Breast epithelium (tissue), 4 donors: ENCODE measurements at places on chromosomes 2 and 18.

- no peak for DNase-seq
Measured at GRCh38 chr2:228417526-228417925, 236.0 kb upstream of the SPHKAP start.

DNA sequence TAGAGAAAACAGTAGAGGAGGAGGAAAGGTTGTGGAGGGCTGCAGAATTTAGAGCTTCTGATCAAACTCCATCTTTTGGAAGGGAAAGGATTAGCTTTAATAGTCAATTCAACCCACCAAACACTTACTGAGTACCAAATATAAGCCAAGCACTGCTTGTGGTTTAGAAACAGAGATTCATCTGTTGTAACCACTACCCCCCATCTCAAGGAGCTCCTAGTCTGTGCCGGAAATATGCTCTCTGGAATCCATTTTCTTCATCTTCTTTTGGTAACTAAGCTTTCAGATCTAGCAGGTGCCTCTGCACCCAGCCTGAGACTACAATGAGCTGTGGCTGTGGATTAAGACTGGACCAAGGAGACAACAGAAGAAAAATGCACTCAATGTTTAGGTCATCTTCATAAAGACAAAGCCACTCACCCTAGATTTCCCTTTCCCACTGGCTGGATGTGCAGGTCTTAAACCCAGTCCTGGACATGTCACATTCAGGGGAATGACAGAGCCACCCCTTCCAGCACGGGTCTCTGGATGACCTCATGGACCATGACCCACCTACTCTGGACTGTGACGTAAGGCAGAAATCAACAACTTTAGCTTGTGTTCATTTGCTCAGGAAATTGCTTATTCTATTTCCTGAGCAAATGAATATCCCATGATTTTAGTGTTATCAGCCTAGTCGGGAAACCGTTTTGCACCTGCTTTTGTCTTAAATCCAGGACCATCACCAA, 52.9 kb downstream of the EPB41L3 start:
- no peak for DNase-seq

GRCh38 chr2:77519888-77520506, 2.2 kb downstream of the LRRTM4 start:
- no peak for DNase-seq

- DNase-seq = no peak
Measured at GRCh38 chr18:13221869-13222855, 3.6 kb downstream of the LDLRAD4 start.

DNA sequence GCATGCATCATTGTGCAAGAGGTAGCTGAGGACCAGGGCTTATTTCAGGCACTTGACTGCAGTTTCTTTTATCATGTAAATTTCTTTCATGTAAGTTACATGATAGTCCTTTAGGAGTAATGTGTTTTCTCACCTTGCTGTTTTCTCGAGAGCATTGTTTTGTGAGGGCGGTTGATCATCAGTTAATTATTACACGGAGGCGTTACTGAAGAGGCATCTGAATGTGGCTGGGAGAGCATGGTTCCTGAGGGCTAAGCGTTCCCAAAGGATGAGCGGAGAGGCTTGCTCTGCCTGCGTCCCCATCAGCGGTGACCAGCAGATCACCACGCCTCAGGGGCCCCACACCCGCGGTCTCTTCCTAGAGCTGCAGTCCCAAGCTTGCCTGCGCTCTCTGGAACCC, 156.1 kb upstream of the NFATC1 start:
- DNase-seq = no peak

DNA sequence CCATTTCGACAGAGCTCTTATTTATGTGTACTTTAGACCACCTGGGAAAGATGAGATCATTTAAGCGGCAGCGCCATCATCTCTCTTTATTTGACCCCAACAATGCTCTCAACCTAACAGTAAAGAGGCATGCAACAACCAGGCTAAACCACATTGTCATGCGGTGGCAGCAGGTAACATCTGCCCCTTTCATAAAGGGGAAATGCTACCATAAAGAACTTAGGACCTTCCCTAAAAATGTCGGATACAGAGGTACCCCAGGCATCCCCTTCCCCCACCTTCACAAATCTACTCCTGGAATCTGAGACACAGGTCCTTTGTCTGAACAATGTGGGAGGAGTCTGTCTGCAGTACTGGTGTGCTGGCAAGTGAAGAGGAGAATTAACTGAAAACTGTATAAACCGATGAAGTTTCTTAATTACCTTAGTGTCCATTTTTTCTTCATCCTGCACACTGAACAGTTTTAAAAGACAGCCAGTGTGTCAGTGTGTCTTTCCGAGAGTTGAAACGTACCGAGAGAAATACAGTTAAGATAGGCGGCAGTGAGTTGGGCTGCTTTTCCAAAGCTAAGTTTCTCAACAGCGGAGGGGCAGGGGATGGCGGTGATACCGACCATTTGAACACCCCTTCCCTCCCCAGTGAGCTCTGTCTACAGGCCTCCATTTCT, 1.9 kb downstream of the MEX3C start:
- DNase-seq = peak; percentile 44

DNA sequence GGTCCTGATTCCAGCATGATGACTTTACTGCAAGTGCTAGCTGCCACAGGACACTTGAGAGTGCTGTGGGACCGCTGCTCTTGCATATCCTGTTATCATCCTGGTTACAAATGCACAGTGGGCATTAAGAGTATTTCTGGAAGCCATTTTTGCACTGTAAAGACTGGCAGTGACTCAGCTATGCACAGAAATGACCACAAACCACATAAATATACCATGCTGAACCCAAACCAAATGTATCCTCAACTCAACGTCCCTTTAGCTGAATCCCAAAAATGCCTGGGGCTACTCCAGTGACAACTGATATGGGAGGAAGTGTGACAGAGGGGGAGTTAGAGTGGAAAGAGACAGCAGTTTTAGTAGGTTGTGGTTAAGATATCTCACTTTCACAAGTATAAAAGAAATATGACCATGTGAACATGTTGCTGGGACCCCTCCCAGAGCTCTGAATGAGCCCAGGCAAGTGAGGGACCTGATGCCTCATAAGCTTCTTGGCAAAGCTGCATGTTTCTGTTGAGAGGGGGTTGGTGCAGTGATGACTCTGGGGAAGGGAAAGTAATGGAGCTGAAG, 37.3 kb downstream of the RHBDD1 start:
- no peak for DNase-seq

DNA sequence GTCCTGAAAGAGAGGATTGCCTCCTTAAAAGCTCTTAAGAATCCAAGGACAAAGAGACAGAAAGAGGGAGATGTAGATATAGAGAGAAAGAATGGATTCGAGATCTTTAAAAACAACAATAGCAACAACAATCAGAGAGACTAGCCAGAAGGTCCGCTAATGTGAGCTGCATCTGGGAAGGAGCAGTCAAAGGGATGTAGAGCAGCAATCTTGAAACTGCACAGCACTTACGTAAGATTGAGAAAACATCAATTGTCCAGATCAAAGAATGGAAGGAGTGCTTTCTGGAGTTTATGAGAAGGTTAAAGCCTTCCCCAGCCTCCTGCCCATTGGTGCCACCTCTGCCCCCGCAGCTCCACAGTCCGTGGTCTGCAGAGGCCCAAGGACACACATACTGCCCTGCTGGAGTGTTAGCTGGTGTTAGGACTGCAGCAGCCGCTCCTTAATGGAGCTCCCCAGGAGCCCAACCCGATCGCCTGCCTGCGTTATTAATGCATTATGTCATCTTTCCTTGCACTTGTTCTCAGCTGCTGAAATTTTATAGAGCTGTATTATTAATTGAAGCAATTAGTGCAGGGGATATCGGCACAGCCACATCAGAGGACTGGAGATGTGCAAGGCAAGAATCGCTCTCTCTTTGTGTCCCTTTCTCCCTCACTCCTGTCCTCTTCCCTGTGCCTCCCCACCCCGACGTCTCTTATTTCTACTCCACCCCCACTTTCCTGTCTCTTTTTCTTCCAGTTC, 94.2 kb upstream of the STPG4 start:
- no peak for DNase-seq

GRCh38 chr2:195652911-195653310, 4.1 kb upstream of the SLC39A10 start:
- no peak for DNase-seq

- DNase-seq = no peak
Measured at GRCh38 chr2:106562268-106563186, 75.4 kb downstream of the CD8B2 start.

- DNase-seq = no peak
Measured at GRCh38 chr2:98123286-98123685, 36.3 kb downstream of the VWA3B start.

GRCh38 chr2:152393377-152393776, 58.4 kb downstream of the FMNL2 start:
- no peak for DNase-seq

GRCh38 chr2:64562148-64562784, 38.1 kb downstream of the AFTPH start:
- DNase-seq = no peak

DNA sequence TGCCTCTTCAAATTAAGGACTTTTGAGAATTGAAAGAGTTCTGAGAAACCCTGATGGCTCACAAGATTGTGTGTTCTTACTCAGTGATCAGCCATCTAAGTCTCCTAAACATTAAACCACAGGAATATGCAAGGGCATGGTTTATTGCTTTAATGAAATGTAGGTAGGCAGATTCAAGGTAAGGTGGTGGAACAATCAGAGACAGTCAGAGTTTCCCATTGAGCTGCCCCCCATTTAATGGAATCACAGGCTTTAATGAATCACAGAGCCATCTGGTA, 107.8 kb upstream of the LRATD1 start:
- no peak for DNase-seq

DNA sequence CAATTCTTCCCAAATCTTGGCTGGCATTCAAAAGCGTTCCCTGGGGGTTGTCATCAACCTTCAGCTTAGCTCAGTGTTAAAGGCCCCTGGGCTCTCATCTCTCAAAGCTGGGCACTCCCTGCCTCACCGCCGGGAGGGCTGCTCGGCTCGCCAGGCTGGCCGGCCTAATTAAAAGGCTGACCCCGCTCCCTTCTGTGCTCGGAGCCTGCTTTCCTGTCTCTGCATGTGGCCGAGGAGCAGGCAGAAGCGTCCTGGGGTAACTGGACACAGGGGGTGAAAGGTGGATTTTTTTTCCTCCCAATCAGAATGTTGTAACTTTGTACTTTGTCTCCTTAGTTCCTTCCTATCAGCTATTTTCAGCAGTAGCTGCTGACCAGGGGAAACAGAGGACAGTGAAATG, 231.1 kb downstream of the GBX2 start:
- DNase-seq = no peak

- DNase-seq = no peak
Measured at GRCh38 chr2:161077367-161078210, 82.6 kb upstream of the TANK start.

GRCh38 chr2:231336700-231337099, 58.8 kb upstream of the B3GNT7 start:
- DNase-seq = no peak

- DNase-seq = no peak
Measured at GRCh38 chr2:27431395-27431794, 3.0 kb downstream of the NRBP1 start.

GRCh38 chr2:224412141-224413015, 10.5 kb upstream of the FAM124B start:
- no peak for DNase-seq
